NB4 (cell line): ENCODE measurements at places on chromosomes 16 and 17.
A peak's percentile ranks its signal among the peaks of the same experiment; 100 is the strongest.

GRCh38 chr17:50144355-50144754, 6.1 kb downstream of the PPP1R9B start:
- no peak for DNase-seq

DNA sequence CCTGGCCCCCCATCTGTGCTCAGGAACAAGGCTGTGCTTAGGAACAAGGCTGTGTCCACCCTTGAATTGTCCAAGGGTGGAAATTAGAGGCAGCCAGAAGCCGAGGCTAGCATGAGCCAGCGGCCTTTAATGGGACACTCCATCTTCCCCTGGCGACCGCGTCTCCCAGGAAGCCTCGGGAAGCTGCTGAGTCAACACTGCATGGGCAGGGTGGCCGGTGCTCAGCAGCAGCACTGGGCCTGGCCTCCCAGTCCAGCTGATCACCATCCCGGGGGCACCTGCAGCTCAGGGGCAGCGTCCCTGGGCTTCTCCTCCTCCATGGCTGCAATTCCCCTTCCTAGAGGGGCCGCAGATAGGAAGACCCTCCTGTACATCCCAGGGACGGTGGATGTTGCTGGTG, 180.8 kb downstream of the ENGASE start:
- no peak for DNase-seq

DNA sequence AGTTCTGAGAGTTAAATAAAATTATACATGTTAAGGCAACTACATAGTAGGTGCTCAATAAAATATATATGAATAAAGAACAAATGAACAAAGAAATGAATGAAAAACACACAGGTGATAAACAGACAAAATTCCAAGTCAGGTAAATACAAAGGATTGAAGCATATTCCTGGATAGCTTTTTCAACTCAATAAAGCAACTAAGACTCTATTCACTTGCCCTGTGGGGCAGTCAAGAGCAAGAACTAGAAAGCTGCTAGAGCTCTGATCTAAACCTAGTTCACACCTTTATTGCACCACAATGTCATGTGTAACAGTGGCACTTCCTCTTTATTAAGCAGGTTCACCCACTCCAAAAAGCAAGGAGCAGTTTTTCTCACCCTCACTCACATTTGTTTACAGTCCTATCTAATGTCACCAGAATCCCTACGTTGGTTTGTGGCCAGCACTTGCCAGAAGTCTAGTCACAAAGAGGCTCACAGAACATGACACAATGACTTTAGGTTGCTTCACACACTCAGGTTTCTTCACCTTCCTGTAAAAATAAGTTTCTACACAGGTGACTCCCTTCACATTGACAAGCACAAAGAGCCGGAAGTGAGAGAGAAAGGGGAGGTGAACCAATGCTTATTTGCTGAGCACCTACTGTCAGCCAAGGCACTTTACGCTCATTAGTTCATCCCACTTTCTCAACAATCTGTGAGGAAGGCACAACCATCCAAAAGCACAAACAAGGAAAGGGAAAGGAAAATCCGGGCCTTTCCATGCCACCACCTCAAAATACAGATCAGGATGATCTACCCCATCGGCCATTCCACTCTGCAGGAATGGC, 70.8 kb downstream of the XPO6 start:
- peak; percentile 71 for DNase-seq

GRCh38 chr17:44043272-44043696, 23.2 kb downstream of the LSM12 start:
- DNase-seq: no peak

- DNase-seq: no peak
These were observed 19.8 kb downstream of the SPHK1 start for GRCh38 chr17:76404256-76404655.

DNA sequence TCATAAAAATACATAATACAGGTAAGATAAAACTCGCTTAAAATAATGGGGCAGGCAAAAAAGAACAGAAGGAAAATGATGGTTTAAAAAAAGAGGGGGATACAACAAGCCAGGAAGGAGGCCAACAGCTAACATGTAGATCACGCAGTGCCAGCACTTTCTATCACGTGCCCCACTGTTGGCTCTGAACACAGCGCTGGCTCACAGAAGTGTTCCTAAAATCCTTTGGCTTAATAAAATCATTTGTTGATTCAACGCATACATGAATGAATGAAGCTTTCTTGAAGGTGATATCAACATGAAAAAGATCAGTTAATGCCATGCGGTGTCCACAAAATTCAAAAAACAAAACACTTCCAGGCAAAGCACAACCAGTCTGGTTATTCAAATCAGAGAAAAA, 8.5 kb downstream of the ITGAE start:
- no peak for DNase-seq

GRCh38 chr17:75250009-75250471, 11.4 kb downstream of the GGA3 start:
- no peak for DNase-seq

DNA sequence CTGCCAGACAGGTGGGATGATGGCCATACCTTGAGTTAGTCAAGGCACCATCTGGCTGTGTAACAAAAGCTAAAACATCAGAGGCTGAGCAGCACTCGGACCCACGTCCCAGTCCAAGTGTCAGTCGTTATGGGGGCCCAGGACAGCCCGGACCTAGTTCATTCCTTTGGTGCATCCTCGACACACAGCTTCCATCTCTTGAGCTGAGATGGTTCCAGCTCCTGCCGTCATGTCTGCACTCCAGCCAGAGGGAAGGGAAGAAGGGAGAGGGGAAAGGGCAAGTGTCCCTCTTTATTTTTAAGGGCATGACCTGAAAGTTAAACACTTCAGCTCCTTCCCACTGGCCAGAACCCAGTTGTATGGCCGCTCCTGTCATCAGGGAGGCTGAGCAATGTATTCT, 218.0 kb downstream of the SEC14L1 start:
- no peak for DNase-seq
